Astrocyte of the hippocampus (primary cell): ENCODE measurements at places on chromosomes 4 and X.

DNA sequence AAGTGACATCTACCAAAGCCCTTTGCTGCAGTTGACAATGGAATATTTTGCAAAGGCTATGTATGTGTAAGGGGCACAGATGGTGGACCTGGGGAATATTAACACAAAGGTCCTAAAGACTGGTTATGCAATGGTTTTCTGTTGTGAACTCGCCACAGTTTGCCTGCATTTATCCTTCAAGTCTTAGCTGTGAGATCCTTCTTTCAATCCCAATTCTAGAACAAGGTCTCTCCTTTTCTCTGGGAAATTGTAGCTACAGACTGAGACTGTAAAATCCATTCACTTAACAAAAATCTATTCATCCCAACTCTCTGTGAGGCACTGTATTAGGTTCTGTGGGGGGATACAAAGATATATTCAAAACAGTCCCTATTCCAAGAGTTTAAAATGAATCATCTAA lies 250.4 kb downstream of the GPM6A start:
- no peak for DNase-seq

DNA sequence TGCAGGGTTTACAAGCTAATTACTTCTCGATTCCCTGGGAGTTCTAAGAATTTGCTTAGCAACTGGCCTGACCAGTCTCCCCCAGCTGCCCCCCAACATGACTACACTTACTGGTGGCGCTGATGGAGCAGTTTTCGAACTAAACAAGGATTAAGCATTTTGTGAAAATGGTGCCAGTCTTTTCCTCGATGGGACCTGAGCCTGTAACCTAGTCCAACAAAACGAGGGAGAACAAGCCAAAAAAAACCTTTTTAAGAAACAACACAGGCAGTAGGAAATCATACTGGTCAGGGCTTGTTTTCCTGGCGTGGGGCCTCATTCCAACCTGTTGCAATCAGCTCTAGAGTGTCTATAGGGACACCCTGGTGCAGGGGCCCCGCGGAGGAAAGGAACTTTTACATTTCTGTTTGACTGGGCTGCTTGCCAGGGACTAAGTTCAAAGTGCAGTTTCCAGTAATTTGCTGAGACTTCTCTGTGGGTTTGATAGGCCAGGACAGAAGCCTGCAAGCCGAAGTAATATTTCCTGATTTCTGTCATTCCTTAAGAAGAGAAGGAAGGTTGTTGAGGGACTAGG lies 158.7 kb downstream of the SPRY1 start:
- DNase-seq, result peak; percentile 95

- no peak for DNase-seq
Observed at GRCh38 chr4:138188406-138189084, 53.6 kb downstream of the SLC7A11 start.

DNA sequence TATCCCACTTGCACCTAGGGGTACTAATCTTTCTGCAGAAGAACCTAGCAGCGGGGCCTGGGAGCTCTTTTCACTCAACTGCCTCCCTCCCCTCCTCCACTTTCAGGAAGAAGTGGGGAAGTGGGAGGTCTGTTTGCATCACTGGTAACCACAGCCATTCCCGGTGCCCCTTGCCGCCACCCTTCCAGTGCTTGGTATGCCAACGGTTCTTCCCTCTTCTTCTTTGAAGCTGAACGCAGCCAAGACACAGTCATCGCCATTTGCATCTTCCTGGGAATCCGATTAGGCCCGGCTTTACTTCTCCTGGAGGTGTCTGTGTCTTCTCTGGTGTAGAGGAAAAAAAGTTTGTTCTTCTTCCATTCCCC lies 47.2 kb upstream of the RBPJ start:
- DNase-seq, result no peak

DNA sequence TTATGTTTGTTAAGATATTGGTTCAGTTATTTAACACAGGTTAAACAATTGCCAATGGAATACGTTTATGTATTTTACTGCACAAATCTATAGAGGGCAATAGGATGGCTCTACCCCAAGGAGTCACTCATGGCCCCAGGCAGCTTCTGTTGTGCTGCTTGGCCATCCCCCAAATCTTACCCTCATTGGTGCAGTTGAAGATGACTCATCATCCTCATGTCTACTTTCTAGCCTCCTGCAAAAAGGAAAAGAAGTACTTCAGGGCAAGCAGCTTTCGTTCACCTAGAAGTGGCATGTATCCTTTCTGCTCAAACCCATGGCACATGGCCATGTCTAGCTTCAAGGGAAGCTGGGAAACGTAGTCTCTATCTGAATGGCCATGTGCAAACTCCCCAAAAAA lies 14.2 kb downstream of the PHOX2B start:
- DNase-seq, result no peak

DNA sequence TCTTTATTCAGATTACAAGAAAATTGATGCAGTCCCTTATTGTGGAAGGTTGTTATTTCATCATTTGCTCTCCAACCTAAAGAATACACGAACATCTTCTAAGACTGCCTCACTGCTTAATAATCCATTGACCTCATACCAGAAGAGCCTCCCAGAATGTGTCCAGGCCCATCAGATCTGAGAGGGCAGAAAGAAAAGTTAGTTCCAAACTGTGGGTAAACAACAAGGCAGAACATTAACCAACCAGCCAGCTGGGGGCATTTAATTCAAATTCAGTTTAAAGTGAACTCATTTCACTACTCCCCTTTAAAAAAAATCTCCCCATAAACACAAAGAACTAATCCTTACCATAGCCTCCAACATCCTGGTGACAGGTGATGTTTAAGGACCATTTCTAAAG lies 13.8 kb downstream of the GPC4 start:
- DNase-seq, result peak; percentile 62

GRCh38 chrX:24241822-24242648 lies 71.8 kb downstream of the SUPT20HL2 start:
- peak; percentile 55 for DNase-seq

DNA sequence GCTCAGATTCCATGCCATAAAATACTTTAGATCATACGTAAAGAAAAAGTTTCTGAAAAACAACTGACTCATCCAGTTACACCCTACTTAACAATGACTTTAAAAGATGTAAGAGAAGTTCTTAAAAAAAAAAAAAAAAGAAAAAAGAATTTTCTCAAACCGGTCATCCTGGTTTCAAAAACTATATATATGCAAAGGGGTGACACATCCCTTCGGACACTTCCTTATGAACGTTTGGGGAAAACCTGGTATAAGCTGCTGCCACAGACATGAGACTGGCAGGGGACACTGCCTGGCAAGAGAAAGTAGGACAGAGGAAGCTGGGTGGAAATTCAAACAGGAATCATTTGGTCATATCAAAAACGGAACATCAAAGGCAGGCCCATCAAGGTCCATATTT lies 81.2 kb upstream of the PRSS48 start:
- peak; percentile 32 for DNase-seq

GRCh38 chrX:109704563-109704962 lies 28.5 kb downstream of the ACSL4 start:
- DNase-seq, result no peak

DNA sequence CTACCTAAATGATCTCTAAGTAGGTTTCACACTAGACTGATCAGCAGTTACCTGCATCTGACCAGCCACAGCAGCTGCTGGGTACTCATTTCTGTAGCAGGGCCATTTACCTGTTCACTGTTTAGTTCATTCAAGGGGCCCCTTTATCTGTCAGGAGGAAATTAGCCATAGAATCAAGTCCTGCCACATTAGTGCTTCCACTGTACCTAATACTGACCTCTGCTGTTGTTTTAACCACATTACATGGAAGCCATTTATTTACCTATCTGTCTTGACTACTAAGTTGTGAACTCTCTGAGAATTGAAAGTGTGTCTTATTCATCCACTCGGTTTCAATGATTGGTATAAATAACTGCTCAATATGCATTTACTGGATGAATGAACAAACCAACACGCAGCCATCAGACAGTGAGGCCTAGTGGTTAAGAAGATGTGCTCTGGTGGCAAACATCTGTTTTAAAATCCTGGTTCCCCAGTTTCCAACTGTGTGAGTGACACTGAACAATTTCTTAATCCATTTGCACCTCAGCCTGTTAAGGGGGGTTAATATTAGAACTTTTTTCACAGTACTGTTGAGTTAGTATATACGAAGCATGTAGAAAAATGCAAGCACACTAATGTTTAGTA lies 30.0 kb upstream of the ANXA5 start:
- DNase-seq, result peak; percentile 78

GRCh38 chr4:107863416-107863815 lies 38.7 kb downstream of the SGMS2 start:
- DNase-seq, result no peak

DNA sequence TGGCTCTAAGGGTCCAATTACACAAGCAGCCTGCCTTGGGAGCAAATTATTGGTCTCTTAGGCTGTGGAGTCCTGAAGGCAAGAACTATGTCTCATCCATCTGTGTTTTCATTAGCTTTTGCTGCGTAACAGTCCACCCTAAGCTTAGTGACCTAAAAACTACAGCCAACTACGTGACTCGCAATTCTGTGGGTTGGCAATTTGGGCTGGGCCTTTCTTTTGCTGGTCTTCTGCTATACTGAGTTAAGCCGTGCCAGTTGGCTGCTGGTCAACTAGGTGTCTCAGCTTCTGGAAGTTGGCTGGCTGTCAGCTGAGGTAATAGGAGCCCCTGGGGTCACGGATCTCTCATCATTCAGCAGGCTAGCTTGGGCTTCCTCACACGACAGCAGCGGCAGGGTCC lies 205.6 kb upstream of the S100G start:
- DNase-seq, result peak; percentile 62

- no peak for DNase-seq
Observed at GRCh38 chr4:133981327-133981726, 220.3 kb downstream of the PABPC4L start.

DNA sequence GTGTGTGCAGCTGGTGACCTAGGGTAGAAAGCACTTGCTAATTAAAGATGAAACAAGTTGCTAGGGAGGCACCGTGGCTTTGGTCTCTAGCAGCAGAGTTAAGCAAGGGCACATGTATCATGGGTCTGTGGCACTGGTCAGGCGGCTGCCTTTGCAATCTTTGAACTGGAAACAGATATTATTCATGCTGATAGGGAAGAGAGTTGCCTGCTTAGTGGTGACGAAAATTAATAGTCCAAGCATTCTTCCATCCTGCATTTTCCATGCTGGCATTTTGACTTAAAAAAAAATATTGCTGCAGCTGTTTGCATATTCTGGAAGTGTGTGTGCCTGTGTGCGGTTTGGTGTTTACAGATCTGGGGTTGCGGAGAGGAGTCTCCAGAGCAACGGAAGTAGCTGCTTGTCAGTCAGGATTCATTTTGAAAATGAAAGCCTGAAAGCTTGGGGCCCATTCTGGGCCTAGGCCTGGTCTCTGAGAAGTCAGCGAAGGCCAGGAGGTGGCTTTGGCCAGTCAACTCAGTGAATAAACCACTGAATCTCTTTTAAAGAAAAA lies 2.3 kb upstream of the SOWAHD start:
- no peak for DNase-seq

DNA sequence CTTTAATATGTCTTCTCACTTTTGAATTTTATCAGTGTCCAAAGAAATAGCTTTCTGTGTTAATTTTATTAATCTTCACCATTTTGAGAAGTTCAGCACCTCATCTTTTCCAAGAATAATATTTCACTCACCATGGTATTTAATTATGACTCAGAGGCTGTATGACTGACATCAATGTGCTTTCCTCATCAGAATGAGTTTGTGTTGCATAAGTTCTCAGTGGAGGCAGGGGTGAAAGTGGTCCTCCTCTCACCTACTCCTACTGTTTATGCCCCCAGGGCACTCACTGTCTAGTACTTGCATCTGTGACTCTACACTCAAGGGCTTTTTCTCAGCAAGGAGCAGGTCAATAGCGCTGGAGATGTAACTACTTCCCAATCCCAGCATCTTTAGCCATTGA lies 905.3 kb upstream of the INTU start:
- DNase-seq, result peak; percentile 49

DNA sequence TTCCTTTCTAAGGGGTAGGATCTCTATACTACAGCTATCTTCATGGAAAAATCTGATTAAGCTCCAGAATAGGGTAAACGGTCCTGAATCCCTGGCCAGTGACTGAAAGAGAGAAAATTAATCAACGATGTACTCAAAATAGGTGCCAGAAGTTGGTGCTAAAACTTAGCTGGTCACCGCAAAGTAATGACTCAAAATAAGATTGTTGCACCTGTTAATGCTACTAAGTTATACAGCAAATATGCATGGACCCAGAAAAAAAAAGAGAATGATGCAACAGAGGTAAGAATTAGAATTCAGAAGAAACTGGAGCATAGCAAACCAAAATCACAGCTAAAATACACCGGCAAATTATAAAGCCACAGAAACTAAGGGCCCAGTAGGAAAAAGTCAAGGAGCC lies 239.7 kb upstream of the FAM241A start:
- DNase-seq, result no peak

DNA sequence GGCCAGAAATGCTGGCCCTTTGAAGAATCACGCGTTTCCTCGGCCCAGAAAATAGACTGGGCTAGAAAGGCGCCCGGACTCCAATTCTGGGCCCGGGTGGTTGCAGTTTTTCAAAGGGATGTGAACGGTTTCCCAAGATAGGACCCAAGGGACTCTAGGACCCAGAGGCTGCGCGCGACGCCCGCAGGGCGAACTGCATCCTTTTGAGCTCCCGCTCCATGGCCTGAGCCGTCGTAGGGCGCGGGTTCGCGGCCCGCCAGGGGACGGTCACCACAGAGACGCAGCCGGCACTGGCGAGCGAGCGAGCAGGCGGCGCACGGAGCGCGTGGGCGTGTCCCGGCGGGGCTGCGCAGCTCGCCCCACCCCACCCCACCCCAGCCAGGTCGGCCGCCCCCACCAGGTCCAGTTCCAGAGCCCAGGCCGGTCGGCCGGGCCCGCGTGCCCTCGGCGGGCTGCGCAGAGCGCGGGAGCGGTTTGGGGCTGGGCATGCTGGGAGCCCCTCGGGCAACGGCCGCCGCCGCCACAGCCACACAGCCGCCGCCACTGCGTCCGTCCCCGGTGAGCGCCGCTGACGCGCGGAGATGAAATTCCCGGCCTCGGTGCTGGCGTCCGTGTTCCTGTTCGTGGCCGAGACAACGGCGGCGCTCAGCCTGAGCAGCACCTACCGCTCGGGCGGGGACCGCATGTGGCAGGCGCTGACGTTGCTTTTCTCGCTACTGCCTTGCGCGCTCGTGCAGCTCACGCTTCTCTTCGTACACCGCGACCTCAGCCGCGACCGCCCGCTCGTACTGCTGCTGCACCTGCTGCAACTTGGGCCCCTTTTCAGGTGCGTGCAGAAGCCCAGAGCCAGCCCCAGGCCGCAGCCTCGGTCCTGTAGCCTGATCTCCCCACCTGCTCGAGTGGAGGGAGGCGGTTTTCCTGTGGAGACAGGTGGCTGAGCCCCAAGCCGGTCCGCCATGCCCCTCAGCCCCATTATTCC lies at the start of gene XK:
TSS of gene XK (plus strand) at position 411 of the 979 bp plus-strand sequence. CDS start at position 582, 171 bp downstream.
- DNase-seq, result peak; percentile 48

GRCh38 chr4:2154215-2154740 lies 87.6 kb downstream of the HAUS3 start:
- no peak for DNase-seq
